GM19239 (cell line): ENCODE measurements at places on chromosomes 11 and 22.

- DNase-seq = no peak
Measured at GRCh38 chr11:6377902-6378639, 12.2 kb upstream of the SMPD1 start.

GRCh38 chr11:110778343-110778742, 66.1 kb upstream of the ARHGAP20 start:
- no peak for DNase-seq

GRCh38 chr22:18048441-18048898, 24.1 kb upstream of the MICAL3 start:
- no peak for DNase-seq

DNA sequence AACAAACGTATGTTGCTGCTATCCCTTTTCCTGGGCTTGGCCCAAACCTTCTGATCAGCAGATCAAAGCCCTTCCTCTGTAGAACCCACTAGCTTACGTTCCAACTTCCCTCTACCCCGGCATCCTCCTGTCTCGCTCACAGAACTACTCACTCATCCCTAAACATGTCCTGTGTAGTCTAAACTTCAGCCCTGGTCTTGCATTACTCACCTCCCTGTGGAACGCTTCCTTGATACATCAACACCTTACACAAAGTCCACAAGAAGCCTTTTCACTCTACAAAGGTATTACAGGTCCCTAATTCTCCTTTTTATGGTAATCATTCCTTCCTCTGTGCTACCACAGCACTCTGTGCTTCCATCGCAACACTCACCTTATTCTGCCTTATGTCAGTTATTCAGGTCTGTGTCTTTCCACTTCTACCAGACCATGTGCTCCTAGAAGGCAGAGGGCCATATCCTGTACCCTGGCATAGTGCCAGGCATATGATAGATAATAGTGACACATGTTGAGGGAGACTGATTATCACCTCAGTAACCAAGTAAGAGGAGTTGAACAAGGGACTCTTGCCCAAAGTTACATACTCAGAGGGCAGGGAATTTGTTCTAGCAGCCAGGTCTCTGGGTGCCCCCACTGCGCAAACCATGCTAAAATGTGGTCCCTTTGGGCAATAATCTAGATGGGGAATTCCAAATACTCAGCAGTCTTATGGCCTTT, 41.6 kb downstream of the USP35 start:
- DNase-seq = no peak

GRCh38 chr11:64355078-64355940, 3.7 kb upstream of the RPS6KA4 start:
- peak; percentile 87 for DNase-seq

- DNase-seq = peak; percentile 54
Measured at GRCh38 chr11:65329944-65330403, 3.7 kb upstream of the DPF2 start.

DNA sequence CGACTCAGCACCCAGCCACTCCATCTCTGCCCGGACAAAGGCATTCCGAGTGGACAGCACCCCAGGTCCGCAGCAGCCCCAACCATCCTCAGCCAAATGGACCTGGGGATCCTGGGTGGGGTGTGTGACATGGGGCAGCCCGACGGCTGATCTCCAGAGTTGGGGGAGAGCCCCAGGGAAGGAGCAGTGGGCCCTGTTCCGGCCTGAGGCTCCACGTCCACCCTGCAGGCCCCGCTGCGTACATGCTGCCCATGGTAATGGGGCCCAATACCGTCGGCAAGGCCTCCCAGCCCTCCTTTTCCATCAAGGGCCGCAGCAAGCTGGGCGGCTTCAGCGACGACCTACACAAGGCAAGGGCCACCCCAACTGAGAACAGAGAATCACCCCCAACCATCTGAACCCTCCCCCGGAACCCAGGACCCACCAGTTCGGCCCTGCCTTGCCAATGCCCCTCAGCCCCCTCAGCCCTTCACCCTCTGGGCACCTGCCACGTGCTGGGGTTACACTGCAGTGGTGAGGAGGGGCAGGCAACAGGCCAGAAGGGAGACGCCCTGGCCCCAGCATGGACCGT, 5.4 kb downstream of the SCGB1C1 start:
- DNase-seq = no peak

DNA sequence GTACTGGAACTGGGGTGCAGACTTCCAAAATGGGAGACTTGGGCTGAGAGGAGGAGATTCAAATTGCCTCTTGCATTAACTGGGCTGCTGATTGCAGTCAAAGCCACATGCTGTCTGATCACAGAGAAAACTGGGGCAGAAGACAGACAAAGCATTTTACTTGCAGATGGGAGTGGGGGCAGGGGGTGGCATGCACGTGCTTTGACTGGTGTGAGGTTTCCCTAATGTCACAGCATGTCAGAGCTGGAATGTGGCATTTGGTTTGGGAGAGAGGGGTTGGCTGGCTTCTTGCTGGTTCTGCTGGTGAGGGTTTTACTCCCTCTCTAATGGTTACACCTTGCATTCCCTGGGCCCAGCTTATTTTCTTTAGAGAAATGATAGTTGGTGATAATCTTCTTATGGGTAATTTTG, 2.9 kb downstream of the TUB start:
- no peak for DNase-seq

DNA sequence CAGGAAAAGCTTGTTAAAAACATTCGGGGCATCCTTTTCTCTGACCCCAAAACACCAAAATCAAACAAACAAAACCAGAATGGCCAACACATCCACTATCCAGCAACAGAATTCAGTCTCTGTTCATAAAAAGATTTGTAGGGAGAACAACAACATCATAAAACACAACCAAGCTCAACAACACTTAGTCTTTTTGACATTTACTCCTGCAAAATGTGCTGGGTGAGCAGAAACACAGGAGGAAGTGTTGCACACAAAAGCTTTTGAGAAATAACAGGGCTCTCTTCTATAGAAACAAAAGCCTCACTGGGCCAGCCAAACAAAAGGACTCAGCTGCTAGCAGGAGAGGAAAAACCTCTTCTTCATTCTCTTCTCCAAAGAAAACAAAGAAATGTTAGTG, 736.0 kb upstream of the CCDC90B start:
- no peak for DNase-seq

DNA sequence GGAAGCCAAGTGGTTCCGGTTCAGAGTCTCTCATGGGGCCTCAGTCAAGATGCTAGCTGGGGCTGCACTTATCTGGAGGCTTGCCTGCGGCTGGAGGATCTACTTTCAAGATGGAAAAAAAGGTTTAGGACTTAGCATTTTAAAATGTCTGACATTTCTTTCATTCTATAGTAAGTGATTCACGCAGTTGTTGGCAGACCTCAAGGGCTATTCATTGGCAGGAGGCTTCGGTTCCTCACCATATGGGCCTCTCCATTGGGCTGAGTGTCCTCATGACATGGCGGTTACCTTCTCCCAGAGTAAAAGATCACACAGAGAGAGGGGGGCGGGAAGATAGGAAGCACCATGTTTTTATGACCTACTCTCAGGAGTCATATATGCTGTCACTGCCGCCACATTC, 298.0 kb upstream of the PLET1 start:
- DNase-seq = no peak

DNA sequence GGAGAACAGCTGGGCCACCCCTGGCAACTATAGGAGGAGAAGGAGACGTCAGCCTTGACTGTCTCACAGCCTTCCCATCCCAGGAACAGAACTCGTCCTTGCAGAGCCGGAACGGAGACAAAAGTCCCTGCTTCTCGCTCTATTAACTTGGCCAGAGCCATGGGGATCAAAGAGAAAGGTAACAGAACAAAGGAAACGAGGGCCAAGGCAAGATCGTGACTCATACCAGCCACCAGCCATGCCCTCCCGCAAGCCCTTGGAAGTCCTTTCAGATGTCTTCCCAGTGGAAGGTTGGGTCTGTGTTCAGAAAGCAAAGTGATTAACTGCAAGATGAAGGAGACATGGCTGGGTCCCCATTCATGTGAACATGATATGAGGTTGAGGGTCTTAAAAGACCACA, 64.7 kb downstream of the PDE2A start:
- DNase-seq = no peak

GRCh38 chr11:130144861-130145281, 14.7 kb upstream of the ST14 start:
- DNase-seq = no peak

DNA sequence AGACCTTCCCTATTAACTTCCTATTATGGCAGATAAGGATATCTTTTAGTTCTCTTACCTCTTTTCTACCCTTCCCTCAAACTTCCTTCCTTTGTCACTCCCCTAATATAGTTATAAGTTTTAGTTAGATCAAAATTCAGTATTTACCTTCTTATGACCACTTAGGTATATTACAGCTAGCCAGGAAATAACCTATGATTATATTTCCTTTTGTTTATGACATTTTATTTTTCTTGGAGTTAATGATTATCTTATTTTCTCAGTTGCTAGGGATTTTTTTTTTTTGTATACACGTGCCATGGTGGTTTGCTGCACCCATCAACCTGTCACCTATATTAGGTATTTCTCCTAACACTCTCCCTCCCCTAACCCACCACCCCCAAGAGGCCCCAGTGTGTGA, 88.2 kb upstream of the ZBED5 start:
- no peak for DNase-seq

GRCh38 chr11:47004595-47005033, 68.1 kb downstream of the CSTPP1 start:
- no peak for DNase-seq

GRCh38 chr11:65208785-65209710, 27.3 kb downstream of the CAPN1 start:
- DNase-seq = no peak

- DNase-seq = no peak
Measured at GRCh38 chr11:61701242-61701886, 21.2 kb downstream of the DAGLA start.

DNA sequence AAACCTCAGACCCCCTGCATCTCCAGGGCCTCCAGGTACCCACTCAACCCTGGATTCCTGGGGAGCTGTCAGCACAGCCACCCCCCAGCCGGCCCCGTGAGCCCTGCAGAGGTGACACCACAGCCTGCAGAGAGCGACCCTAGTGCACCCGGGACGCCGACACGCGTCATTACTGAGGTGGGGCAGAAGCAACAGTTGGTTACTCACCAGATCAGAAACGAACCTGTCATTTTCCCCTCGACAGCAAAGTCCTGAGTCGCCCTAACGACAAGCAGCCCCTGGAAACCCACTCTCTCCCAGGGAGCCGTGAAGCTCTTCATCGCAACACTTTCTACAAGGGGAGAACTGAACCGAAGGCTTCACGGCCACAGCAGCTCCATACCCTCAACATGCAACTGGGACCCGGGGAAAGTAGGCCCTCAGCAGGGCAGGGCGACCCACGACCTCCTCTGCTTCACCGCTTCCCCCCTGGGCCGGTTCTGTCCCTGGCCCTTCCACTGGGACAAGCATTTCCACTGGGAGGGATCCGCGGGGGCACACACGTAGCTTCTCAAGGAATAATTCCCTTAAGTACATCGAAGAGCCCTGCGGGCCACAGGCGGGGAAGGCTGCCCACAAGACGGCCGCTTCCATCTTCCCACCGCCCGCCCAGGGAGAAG, 1.6 kb downstream of the BRD1 start:
- DNase-seq = no peak

- DNase-seq = no peak
Measured at GRCh38 chr11:70700871-70701270, 302.5 kb downstream of the CTTN start.

- DNase-seq = no peak
Measured at GRCh38 chr11:44610186-44610955, 44.9 kb downstream of the CD82 start.

GRCh38 chr11:2666828-2667570, 32.8 kb downstream of the KCNQ1OT1 start:
- no peak for DNase-seq

GRCh38 chr11:132131047-132131446, 760.6 kb downstream of the NTM start:
- no peak for DNase-seq

DNA sequence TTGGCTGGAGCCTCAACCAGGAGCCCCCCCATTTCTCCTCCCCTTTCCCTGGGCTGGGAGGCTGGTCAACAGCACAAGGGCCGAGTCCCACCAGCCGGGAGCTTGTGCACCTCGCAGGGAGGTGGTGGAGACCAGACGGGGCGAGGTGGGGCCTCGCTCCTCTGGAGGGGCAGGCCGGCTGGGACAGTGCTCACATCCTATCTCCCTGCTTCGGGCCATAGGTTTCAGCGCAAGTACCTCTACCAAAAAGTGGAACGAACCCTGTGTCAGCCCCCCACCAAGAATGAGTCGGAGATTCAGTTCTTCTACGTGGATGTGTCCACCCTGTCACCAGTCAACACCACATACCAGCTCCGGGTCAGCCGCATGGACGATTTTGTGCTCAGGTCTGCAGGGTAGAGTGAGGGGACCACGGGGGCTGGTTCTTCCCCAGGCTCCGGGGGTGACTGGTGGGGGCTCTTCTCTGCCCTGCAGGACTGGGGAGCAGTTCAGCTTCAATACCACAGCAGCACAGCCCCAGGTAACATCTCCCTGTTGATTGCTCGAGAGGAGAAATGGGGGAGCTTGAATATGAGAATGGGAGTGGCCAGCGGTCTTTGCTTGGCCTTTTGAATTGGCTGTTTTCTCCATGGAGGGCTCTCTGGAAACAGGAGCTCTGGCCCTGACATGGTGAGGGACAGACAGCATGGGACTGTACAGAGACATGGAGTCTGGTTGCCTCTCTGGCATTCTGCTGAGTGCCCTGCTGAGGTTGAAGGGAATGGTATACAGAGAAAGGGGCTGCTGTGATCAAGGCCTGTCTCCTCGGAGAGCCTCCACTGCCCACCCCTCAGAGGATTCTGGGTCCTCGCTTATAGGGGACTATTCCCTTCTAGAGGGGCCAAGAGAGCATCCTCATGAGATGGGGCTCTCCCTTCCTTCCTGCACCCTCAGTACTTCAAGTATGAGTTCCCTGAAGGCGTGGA, 3.3 kb downstream of the SIDT2 start:
- DNase-seq = no peak

DNA sequence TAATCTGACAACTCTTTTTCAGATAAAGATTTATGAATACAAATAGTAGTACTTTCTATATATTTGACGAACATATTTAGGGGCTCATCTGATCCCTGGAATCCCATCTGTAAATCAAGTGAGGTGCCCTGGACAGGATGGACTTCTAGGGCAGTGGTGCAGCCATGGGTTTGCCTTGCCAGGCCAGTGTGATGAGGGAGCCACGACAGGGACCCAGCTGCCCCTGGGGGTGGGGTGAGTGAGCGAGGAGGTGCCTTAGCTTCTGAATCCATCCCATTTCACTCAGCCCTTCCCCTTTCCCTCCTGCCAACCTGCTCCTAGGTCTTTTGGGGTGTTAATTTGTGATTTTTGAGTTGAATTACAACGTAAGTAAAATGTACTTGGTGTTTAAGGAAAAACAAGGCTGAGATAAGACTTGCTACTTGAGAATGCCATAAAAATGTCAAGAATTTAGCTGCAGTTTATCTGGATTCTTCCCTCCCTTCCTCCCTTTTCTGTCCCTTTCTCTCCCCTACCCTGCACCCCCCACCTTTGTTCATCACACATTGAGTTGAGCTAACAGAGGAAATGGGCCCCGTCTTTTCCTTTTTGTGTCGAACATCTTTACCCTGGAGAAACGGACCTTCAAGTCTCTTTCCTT, 60.8 kb downstream of the PPFIBP2 start:
- DNase-seq = no peak
